ENCODE measurements at places on chromosomes 7 and 10.

GRCh38 chr10:76950354-76950753 is 687.3 kb downstream of the KCNMA1 start:
- no peak for DNase-seq

GRCh38 chr10:12697764-12698163 is 303.7 kb downstream of the CCDC3 start:
- no peak for DNase-seq

DNA sequence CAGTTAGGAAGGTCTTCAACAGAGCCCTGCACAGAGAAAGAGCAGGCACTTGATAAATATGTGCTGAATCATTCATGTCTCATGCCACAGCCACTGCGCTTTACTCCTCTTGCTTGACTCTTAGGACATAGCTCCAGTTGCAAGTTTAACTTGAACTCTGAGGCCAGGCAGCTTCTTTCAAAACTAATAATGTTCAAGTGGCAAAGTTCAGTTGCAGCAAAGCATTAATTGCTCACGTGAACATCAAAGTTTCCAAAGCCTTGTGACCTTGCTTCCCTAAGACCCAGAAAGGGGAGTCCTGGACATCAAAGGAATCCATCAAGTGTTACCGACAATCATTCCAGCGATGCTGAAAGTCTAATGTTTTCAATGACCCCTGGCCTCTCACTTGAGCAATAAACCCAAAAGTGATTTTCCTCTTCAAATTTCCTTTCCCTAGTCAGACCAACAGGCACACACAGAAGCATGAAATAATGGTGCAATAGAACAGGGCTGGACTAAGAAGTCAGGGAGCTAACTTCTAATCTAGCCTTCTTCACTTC is 21.8 kb upstream of the TECTB start:
- no peak for DNase-seq

GRCh38 chr7:40714363-40715052 is 579.7 kb downstream of the SUGCT start:
- no peak for DNase-seq

- no peak for DNase-seq
Observed at GRCh38 chr10:88228130-88228529, 355.0 kb downstream of the RNLS start.

DNA sequence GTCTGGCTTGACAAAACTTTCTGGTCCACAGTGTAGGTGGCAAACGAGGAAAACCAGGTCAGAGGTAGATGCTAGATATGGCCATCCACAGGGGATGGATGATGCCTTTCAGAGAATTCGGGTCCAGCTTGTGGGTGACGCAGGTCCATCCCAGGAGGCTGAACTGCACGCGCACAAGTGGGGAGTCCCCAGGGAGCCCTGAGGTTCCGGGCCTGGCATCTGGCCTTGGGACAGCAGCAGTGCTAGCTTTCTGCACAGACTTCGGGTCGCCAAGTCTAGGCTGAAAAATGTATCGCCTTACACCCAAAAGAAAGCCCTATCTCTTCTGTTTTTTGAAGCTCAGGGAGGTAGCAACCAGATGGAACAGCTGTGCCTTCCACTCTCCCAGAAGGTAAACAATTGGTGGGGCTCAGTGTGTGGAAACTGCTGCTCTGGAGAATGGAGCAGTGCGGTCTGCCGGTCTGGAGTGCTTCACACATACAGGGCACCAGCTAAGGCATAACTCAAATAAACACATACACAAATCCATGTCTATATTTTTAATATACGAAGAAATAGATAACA is 119.3 kb upstream of the ACBD5 start:
- DNase-seq: no peak

DNA sequence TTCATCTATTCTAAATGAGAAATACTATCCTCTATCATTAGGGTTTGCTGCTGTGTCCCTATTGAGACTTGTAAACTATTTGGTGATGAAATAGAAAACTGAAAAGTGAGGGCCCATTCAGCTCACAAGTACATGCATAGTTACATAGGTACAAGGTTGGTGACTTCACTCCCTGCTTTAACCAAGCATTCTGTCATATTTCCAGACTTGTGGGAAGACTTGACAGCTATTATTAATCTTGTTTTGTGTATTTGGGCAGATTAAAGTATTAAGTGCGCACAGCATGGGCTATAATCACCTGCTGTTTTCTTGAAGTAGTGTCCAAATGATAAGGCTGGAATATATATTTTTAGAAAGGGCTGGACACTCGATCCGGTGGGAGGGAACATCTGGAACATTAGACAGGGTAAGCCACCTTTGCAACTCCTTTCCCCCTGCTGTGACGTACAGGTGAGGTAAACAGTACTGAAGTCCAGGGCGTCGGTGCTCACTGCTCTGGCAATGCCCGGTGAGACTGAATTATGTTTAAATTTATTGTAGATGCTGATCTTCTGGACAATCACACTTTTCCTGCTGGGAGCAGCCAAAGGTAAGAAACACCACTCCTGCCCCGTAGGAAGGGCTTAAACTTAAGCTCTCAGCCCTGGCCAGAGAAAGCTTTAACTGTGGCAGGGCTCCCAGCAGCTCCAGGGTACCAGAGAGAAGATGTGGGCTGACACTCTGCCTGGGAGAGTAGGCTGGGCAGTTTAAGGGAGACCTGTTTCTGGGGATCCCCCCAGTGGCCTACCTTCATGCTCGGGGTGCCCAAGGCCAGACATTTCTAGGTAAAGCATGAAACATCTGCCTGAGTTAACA is at the start of gene PNLIPRP1:
PNLIPRP1 (plus strand) TSS at position 370 of the 855 bp plus-strand sequence; CDS start at position 541, 171 bp downstream.
- no peak for DNase-seq

DNA sequence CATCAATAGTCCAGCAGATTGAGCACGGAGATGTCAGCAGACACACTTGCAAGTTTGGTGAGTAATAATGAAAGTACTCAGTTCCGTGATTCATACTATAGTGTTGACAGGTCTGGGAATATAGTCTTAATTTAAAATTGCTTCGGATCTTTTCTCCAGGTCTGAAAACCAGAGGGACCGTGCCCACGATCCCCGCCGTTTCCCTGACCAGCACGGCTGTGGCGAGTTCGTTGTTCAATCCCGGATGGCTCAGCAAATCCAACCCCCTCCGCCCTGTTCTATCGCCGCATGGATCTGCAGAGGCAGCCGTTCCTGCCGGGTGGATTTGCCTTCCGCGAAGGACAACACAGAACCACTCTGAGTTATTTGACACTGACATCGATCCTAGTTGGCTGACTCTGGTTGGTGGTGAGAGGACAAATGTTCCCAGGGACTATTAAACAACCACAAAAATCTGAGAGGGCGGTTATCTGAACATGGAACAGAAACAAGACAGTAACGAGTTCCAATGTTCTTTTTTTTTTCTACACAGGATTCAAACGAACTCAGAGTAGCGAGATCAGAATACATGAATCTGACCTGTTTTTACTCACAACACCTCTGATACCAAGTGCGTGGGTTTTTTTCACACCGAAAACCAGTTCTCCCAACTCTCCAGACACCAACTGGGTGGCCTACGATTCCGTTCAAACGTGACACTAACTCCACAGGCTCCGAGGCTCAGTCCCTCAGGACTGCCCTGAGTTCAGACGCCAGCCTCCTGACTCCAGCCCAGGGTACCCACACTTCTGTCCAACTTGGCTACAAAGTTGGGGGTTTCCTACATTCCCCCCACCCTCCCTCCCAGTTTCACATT is 52.7 kb downstream of the RBM17 start:
- DNase-seq: peak; percentile 40

DNA sequence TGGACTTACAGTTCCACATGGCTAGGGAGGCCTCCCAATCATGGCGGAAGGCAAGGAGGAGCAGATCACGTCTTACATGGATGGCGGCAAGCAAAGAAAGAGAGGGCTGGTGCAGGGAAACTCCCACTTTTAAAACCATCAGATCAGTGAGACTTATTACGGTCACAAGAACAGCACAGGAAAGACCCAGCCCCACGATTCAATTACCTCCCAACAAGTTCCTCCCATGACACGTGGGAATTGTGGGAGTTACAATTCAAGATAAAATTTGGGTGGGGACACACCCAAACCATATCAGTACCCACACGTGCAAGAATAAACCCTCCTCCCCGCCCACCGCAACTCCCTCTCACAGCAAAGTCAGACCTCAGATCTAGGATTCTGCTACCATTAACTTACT is 4.5 kb upstream of the AIFM2 start:
- DNase-seq: no peak

- DNase-seq: peak; percentile 46
Observed at GRCh38 chr10:119933179-119933578, 40.6 kb downstream of the SEC23IP start.

DNA sequence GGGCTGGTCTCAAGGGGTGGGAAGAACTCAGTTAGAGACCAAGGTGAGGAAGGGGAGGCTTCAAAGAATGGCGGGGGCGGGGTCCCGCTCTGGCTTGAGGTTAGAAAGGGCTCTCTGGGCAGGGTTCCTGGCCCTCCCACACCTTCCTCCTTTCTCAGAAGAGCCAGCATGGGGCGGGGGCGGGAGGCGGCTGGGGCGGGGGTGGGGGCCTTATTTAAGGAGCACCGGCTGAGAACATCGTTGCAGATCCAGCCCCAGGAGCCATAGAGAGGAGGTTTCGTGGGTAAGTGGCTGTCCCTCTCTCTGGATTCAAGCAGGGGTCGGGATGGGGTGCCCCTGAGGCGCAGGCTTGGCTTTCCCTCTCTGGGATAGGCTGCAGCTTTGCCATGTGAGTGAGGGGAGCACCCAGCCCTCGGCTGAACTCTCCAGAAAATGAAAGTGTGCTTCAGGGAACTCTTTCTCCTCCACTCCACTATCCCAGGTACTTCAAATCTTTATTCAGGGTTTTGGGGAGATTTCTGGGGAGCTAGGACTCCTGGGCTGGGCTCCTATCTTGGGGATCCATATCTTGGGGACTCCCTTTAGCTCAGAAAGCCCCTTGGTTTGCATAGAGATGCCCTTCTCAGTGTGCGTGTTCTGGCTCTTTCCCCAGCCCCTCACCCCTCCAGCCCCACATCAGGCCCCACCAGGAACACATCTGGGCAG is 3.3 kb upstream of the CUEDC2 start:
- peak; percentile 88 for DNase-seq

- DNase-seq: peak; percentile 88
Observed at GRCh38 chr10:103712898-103713498, 142.4 kb downstream of the SH3PXD2A start.

DNA sequence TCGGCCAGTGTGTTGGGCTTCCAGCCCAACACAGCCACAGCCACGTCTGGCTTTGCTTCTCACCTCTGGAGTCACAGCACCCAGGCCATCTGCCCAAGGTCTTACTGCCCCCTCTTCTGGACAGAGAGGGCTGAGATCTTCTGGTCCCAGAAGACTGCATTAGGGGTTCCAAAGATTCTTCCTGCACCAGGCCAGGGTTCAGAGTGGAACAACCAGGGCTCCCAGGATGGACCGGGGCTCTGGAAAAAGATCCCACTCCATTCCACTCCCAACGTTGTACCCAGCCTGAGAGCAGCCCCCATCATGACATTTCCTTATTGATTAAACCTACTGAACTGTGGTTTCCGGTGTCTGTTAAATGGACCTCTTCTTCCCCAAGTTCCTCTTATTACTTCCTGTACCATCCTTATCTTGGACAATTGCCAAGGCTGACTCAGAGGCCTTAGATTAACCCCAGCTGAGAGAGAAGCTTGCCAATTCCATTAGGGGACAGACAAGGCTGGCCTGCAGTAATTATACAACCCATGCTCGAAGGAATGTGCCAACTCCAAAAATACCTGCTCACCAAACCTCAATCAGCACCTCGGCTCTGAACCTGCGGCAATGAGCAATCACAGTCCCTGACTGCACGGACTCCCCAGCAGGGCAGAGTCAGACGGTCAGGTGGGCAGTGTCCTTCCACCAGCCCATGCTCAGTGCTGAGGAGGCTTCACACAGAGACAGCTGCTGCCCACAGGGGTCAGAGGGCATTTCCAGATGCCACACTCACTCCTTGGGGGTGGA is 47.9 kb upstream of the NPFFR1 start:
- DNase-seq: peak; percentile 69

DNA sequence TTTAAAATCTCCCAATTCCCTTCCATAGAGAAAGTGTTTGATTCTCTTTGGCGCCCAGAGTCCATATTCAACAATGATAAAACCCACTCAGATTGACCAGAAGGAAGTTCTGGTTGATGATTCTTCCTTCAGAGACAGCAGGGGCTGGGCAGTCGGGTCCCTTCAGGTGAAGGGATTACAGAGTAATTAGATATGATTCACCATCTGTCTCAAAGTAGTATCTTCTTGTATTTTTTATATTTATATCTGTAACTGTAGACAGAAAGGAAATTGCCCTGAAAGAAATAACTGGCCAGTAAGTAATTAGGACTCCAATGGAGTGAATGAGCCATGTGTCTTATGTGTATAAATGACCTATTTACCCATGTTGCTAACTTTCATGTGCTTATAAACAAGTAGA is 156.0 kb downstream of the PLCE1 start:
- no peak for DNase-seq

GRCh38 chr7:112159351-112159750 is 46.8 kb downstream of the DOCK4 start:
- DNase-seq: no peak

- DNase-seq: no peak
Observed at GRCh38 chr7:77991656-77992055, 193.1 kb downstream of the PHTF2 start.

GRCh38 chr10:72753760-72754231 is 61.9 kb downstream of the MCU start:
- DNase-seq: no peak

DNA sequence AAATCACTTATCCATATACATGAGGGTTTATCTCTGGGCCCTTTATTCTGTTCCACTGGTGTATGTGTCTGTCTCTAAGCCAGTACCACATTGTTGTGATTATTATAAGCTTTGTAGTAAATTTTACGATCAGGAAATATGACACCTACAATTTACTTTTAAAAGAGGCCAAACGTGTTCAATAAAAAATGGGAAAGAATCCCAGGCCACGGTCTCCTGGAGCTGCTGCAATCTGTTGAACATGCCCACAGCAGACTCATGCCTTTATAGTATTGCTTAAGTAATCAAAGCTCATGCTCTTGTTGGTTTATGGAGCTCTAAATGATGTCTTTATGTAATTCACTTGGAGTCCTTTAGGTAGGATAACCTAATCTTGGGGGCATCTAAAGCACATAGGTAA is 273.0 kb downstream of the ZMYND11 start:
- no peak for DNase-seq

GRCh38 chr7:36711256-36711655 is 13.0 kb downstream of the AOAH start:
- DNase-seq: no peak

GRCh38 chr7:45980181-45980905 is 59.3 kb upstream of the IGFBP3 start:
- DNase-seq: no peak

GRCh38 chr7:28037220-28038010 is 143.2 kb downstream of the JAZF1 start:
- no peak for DNase-seq

- DNase-seq: peak; percentile 89
Observed at GRCh38 chr10:71725998-71726579, 6.5 kb upstream of the C10orf105 start.

- no peak for DNase-seq
Observed at GRCh38 chr7:133873631-133874030, 253.5 kb upstream of the LRGUK start.

Data from H7 (cell line).